ENCODE measurements at places on chromosomes 1 and 21. TPM values are rescaled to one million over a fixed set of nuclear protein-coding genes. Genes with fewer than 3 reads are reported as not detected.

DNA sequence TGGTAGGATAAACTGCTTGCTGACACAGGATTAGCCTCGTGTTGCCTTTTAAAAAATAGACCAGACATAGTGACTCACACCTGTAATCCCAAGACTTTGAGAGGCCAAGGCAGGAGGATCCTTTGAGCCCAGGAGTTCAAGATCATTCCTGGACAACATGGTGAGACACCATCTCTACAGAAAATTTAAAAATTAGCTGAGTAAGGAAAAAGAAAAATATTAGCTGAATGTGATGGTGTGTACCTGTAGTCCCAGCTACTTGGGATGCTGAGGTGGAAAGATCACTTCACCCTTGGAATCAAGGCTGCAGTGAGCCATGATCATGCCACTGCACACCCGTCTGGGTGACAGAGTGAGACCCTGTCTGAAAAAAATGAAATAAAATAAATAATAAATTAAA lies 82.0 kb downstream of the ETS2 start:
- DNase-seq, result no peak

DNA sequence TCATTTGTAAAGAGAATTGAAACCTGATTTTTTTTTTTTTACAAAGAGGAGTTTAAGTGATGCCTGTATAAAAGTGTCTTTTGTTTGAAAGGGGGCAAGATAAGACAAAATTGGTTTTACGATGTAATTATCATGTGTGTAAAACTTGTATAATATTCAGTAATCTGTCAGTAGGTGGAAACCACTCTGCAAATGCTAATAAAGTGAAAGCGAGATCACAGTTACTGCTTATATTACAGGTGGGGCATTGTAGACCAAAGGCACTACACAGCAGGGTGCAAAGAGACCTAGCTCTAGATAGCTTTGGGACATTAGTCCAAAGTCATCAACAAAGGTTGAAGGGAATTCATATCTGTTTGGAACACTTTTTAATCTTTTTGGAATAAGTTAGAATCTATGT lies 174.2 kb downstream of the LHX8 start:
- DNase-seq, result no peak

DNA sequence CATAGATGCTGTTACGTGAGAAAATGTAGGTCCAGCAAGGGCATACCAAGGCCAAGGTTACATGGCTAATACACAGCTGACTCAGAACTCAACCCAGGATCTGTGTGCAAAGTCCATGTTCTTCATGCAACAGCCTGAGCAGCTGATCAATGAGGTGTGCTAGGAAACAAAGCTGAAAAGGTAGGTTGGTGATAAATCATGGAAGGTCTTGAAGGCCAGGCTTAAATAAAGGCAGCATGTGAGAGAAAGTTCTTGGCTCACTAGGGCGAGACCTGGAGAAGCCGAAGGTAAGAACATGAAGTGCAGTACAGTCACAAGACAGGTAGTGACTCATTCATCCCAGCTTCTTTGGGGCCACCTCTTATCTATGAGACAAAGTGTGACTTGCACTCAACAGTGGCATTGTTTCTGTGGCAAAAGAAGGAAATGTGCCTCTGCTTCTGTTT lies 33.4 kb downstream of the TLR5 start:
- no peak for DNase-seq

GRCh38 chr1:179369751-179370341 lies 4.1 kb downstream of the AXDND1 start:
- peak; percentile 55 for DNase-seq

GRCh38 chr1:160032165-160032820 lies 503 bp upstream of the PIGM start:
- no peak for DNase-seq

DNA sequence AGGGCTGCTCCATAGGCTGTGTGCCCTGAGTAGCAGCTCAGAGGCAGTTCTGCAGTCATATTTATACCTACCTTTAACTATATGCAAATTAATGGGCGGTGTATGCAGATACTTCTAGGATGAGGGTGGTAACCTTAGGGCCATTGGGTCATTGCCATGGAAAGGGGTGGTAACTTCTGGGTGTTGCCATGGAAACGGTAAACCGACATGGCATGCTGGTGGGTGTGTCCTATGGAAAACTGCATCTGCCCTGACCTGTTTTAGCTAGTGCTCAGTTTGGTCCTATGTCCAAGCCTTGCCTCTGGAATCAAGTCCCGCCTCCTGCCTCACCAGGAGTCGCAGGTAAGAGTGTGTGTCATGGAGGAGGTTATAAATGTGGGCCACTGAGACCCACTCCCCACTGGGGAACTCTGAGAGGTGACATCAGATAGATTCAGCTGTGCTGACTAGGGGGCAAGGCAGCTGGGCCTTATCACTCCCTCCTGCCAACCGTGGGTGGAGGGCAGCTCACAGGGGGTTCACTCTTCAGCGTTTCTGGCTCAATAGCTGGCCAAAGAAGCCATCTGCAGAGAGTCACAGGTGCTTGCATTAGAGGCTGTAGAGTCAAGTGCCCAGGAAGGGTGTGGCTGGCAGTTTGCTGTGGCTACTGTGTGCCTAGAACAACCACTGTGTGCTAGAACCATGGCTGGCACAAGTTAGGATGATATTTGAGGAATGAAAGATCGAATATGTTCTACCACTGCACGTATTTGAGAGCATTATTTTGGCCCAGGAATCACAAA lies 19.0 kb downstream of the BACE2 start:
- peak; percentile 66 for DNase-seq

DNA sequence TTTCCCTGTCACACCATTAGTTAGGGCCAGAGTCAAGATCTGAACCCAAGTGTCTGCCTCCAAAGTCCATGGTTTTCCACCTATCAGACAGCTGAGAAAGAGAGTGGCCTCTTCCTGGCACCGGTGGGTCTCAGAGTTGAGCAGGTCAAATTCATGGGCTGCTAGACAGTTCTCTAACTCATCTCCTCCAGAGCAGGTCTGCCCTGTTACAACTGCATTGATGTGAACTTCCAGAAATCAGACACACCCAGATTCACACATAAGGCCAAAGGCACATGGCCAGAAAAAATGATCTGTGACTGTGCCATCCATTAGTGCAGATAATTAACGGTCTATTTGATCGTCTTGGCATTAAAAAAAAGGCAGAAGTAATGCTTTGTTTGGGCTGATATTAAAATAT lies 17.5 kb downstream of the SMIM12 start:
- peak; percentile 33 for DNase-seq

- no peak for DNase-seq
Measured at GRCh38 chr1:246107516-246108277, 399.4 kb downstream of the SMYD3 start.

Gene KRTAP19-3
- not detected for total RNA-seq

Gene SPATA21
- total RNA-seq, result not detected

Gene C8A
- total RNA-seq, result not detected

Gene ZFP69B
- total RNA-seq, result 10.3 TPM
